ENCODE measurements at places on chromosomes 6 and 20.

DNA sequence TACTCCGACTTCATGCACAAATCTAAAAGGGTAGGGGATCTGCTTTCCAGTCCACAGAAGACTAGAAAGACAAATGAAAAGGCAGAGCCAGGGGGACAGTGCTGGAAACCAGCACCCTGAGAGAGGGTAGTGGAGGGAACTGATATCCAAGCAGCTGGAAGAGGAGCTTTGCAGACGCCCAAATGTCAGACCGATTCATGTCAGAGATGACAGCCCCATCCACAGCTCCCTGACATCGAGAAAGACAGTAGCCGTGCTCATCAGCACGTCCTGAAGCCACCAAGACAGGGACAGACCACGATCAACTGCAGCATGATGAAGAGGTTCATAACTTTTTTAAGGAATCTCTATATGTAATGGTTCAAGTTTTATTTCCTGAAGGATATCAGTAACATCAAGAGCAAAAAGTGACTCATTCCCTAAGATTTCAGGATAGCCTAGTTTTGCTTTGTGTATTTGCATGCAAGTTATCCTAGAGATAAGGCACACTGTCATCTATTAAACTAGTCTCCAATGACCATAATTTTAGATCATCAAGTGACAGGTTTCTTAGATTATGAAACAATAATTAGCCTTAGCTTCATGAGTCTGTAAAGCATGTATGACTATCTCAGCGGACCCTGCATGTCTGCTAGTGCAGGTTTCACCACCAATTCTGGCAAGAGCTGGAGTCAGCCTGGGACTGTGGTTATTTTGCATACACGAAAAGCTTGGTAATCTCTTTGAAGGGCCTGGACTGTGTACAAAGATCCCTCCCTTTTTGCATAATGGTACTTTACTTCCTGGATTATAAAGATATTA is 43.0 kb downstream of the PRDM1 start:
- peak; percentile 49 for DNase-seq

DNA sequence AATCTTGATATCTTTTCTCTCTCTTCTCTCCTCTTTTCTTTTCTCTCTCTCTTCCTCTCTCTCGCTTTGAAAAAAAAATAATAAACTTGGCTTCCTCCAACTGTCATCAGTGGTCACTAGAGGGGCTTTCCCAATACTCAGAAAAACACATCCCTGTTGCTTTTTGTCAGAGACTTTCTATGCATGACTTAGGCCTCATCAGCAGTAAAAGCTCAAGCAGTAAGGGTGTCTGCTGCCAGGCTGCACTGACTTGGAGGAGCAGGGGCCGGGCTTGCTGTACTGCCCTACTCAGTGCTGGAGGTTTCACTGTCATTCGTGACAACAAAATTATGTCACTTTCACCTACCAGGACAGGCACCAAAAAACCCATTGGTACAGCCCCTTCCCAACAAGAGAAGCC is 272.0 kb downstream of the ADGB start:
- no peak for DNase-seq

DNA sequence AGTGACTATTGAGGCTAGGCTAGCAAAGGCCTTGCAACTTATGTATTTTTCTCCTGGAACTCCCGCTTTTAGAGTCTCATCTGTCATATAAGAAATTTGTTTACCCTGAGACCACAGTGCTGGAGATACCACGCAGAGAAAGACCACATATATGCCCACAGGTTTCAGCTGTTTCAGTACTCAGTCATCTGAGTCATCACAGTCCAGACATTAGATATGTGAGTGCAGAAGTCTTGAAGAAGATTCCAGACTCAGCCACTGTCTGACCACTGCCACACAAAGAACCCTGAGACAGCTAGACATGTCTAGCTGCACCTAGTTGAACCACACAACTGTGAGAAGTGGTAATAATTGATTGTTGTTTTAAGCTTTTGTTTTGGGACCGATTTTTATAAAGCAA is 648.3 kb downstream of the EPM2A start:
- peak; percentile 55 for DNase-seq

DNA sequence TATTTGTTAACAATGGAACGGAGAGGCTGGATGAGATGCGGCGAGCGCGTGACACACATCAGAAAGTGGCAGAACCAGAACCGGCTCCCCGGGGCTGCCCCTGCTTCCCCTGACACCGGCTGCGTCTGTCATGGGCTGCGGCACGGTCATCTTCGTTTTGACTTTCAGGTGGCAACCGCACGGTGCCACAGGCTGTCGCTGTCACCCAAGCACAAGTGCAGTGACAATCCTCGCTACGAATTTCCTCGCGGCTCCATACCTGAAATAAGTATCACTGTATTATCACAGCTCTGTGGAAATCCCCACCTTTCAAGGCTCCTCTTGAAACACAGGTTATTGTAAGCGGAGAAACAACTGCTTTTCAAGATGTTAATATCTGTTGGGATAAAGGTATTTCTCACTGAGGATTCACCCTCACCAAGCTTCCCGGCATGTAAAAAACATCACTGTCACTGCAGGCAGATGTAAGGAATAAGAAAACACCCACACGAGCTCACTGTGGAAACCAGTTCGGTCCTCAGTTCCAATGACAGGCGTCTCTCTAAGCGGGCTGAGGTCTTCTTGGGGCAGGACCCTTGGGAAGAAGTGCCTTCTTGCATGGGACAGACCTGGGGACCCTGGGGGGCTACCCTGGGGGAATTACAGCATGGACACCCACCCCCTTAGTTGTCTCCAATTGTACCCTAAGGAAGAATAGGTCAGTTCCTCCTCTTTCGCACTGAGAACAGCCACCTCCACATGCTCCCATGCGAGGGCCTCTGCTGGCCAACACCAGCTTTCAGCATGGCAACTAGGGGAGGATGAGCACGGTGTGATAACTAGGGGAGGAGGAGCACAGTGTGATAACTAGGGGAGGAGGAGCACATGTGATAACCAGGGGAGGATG is 86.3 kb downstream of the DACT2 start:
- DNase-seq, result no peak

GRCh38 chr6:26541579-26541978 is 3.4 kb downstream of the HMGN4 start:
- DNase-seq, result no peak

GRCh38 chr20:20683481-20684321 is 28.7 kb downstream of the RALGAPA2 start:
- no peak for DNase-seq

DNA sequence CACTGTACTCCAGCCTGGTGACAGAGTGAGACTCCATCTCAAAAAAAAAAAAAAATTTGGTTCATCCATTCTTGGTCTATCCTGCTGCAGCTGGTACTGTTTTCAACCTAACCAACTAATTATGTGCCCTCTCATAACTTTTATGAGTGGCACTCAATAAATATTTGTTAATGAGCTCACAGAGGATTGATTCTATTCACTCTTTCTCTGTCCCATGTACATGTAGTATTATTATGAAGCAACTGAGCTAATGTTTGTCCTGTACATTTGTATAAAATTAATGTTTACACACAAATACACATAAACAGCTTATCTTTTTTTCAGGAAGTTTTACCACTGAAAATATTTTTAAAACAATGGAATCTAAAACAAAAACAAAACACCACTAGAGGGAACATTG is 10.1 kb downstream of the RIPOR2 start:
- no peak for DNase-seq

DNA sequence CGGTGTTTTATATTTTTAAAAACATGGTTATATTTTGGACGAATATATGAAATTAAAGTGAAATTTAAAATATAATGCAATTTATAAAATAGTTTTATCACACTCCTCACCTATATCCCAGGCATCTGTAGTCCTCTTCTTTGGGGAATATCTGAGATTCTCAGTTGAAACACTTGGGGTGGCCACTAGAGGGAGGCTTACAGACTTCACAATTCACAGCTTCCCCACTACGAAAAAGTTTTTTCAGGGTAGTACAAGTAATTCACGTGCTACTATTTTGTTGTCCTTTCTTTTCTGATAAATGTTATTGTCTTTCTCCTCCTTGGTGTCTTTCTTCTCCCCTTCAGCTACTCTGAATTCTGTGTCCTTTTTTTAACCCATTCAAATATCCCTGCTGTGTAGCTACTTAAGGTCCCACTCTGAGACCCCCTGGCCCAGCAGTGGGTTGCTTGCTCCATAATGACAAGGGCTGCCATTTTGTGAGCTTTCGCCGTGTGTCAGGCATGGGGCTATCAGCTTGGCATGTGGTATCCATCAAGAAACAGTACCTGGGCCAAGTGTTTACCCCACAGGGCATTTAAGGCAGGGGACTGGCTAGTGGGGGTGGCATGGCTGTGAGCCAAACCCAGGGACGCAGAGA is 43.6 kb upstream of the PHACTR3 start:
- DNase-seq, result no peak

- DNase-seq, result no peak
Observed at GRCh38 chr6:37819802-37820717, 533 bp downstream of the ZFAND3 start.

GRCh38 chr6:34917626-34918285 is 28.7 kb downstream of the ANKS1A start:
- no peak for DNase-seq

Data from non-pigmented ciliary epithelial cell (primary cell).